ENCODE measurements at places on chromosomes 5 and 9. TPM values are rescaled to one million over a fixed set of nuclear protein-coding genes. Genes with fewer than 3 reads are reported as not detected.

GRCh38 chr5:175740014-175740413, 82.1 kb downstream of the HRH2 start:
- no peak for DNase-seq

Gene IFNE
- 0.72 TPM for total RNA-seq

- no peak for DNase-seq
Measured at GRCh38 chr9:93678199-93679019, 102.0 kb downstream of the PHF2 start.

DNA sequence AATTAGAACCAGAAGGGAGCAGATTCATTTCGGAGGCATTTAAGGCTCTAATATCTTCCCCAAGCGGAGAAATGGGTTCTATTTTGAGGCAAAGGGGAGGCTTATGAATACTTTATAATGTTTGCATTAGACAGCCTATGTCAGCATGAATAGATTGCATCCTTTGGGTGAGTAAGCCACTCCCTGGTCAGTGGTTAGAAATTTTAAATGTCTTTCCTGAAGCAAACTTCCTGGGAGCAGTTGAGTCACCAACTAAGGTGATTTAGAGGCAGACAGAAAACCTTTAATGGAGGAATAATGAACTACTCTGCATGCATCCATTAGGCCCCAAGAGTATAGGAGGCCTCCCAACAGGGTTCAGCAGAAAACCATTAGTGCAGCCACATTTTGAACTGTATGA, 204.9 kb downstream of the ELAVL2 start:
- peak; percentile 52 for DNase-seq

DNA sequence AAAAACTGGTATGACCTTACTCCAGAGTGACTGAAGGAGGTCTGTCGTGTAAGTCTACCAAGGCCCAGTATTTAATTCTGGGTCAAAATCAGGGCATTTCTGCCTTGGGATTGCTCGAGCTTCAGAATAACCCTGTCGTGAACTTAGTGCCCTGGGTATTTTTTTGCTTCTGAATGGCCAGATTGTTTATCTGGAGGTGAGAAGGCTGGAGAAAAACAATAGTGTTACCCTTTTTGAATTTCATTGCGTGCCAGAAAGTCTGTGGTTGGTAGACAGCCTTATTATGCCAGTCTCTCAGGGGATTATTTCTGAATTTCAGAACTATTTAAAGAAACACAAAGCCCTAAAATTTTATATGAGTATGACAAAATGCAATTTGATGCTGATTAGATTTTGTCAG, 323.4 kb downstream of the CSNK1G3 start:
- DNase-seq, result no peak

Gene CTXN3
- total RNA-seq, result not detected

Gene ACTBL2
- total RNA-seq, result 0.24 TPM

DNA sequence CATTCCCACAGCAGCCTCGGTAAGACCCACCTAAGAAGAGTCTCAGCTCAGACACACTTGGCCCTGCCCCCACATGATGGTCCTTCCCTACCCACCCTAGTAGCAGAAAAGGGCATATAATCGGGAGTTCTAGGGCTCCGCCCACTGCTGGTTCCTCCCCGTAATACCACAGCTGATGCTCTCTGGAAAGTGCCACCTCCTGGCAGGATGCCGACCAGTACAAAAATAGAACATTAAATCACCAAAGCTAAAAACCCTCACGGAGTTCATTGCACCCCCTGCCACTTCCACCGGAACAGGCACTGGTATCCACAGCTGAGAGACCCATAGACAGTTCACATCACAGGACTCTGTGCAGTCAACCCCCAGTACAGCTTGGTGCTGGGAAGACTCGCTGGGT, 271.3 kb downstream of the KIAA0825 start:
- DNase-seq, result no peak

Gene C9orf153
- 0.48 TPM for total RNA-seq

Gene PCDHA7
- 0.88 TPM for total RNA-seq

DNA sequence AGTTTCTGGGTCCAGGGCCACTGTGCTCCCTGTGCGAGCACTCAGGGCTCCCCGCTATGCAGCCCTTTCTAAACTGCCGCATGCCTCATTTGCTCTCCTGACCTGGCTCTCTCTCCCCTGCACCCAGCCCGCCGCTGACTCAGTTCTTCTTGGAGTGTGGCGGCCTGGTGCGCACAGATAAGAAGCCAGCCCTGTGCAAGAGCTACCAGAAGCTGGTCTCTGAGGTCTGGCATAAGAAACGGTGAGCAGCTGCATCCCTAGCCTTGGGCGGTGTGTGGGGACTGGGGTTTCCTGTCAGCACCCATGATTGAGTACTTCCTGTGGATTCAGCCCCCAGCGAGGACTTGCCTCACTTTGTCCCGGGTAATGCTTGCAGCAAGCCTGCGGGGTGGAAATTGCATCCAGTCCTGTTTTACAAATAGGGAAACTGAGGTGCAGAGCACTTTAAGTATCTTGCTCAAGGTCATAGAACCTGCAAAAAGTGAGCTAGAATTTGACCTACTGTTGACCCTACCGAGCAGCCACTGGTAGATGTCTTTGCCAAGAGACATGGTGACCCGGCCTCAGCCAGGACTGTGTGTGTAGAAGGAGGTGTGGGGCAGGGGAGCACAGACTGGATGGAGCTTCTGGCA, 27.9 kb downstream of the USP20 start:
- DNase-seq, result peak; percentile 98

DNA sequence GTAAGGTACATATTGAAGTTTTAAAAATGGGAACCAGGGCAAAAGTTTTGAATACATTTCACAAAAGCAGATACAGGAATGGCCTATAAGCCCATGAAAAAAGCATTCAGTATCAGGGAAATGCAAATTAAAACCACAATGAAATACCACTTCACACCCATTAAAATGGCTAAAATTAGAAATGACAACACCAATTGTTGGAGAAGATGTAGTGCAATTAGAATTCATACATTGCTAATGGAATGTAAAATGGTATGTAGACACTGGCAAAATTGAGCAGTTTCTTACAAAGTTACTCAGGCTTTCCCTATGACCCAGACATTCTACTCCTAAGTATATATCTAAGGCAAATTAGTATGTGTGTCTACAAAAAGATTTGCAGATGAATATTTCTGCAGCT, 34.2 kb downstream of the CDC14B start:
- no peak for DNase-seq

DNA sequence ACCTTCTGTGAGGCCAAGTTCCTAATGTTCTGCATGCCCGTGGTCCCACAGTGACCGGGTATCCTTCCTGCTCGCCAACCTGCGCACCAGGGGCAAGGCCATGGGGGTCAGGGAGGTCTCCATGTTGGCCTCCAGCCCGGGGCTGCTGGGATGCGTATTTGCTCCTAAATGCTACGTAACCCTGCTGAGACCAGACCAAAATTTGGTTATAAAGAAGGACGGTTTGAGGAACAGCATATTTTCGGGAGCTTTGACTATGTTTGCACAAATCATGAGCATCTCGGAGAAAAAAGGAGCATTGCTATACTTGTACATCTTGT, 35.7 kb upstream of the CLK4 start:
- no peak for DNase-seq

DNA sequence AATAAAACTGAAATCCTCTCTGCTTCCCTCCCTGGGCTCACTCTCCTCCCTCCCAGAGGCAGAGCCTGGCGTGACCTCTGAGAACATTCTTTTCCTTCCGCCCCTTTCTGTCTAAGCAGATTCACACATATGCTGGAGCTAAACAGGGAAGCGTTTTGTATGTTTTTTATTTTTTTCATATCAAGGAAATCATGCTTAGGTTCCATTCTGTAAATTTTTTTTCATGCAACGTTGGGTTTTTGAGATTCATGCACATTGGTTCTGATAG, 20.2 kb upstream of the BARHL1 start:
- DNase-seq, result no peak

Gene NEURL1B
- 3.8 TPM for total RNA-seq

DNA sequence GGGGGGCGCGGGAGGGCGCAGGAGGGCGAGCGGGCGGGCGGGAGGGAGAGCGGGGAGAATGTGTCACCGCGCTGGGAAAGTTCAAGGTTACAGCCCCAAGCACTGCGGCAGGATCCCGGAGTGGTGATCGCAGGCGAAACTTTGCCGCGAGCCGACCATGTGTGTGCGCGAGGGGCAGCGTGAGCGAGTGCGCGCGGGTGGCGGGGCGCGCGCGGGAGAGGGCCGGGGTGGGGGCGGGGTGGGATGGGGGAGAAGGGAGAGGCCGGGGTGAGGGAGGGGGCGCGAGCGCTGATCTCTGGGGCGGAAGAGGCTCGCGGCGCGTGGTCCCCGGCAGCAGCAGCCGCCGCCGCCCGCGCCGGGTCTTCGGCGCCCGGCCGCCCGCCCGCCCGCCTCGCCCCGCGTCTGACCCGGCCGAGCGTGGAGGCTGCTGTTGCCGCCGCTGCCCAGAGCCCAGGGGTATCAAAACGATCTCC, at the start of gene NFIB:
Gene NFIB (minus strand): TSS at position 191 of the 473 bp plus-strand sequence. CDS start 630 bp downstream, outside the sequence.
- peak; percentile 67 for DNase-seq

- DNase-seq, result peak; percentile 54
Measured at GRCh38 chr5:39169081-39169480, 50.3 kb downstream of the FYB1 start.

Measured in RPMI7951 (cell line).